ENCODE measurements at places on chromosomes 6 and 20.

- DNase-seq = no peak
Observed at GRCh38 chr20:34575756-34576155, 17.2 kb downstream of the MAP1LC3A start.

DNA sequence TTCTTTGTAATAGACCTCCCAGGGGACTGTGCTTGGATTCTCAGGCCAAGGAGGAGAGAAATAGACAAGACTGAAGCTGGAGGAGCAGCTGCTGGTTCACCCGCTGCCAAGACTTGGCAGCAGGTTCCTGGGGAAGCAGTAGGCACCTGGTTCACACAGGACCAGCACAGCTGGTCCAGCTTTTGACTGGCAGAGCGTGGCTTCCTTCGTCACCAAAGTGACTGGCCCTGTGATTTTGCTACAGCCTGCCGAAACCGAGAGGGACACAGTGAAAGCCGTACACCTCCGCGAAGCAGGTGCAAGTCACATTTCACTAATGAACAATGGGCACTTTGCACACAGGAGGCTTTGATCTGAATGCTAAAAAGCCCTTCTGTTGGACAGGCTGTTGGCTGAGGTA lies 199.0 kb downstream of the RNF144B start:
- DNase-seq = no peak

GRCh38 chr20:5871459-5872410 lies 78.6 kb downstream of the TRMT6 start:
- no peak for DNase-seq

GRCh38 chr6:159762681-159763293 lies 942 bp downstream of the ACAT2 start:
- peak; percentile 32 for DNase-seq

DNA sequence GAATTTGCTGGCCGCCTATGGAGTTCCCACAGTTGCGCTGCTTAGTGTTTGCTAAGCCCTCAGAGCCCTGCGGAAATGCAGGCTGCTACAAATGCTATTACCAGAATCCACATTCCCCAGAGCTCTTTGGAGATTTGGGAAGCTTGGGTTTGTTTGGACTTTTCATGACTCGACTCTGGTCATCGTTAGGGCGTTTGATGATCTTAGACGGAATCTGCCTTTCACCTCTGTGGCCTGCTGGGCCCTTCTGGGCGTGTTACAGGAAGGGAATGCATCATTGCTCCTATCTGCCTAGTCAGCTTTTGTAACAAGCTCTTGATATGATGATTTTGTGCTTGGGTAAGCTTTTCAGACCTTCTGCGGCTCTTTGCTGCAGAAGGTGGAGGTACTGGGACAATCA lies 50.8 kb downstream of the EYA2 start:
- no peak for DNase-seq

DNA sequence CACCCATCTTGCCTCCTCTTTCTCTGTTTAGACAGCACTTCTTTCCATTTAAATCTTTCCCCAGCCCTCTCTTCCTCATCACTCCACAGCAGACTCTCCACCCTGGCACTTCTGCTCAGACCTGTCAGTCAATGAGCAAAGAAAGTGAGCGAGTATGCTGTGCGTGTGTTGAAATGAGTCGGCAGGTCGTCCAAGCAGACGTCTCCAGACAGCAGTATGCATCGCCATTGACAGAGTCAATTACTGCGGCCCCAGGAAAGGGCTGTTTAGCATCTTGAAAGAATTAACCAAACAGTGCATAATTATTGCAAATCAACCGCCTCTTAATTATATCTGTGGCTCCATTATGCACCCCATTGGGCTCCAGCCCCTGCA lies 54.8 kb upstream of the KCNG1 start:
- DNase-seq = no peak

- DNase-seq = no peak
Observed at GRCh38 chr6:118467181-118467580, 80.9 kb upstream of the PLN start.

GRCh38 chr20:64160118-64160517 lies 4.1 kb upstream of the MYT1 start:
- DNase-seq = no peak

GRCh38 chr6:37741757-37742400 lies 44.2 kb upstream of the MDGA1 start:
- no peak for DNase-seq

GRCh38 chr6:46808806-46809205 lies 15.6 kb downstream of the MEP1A start:
- DNase-seq = no peak

DNA sequence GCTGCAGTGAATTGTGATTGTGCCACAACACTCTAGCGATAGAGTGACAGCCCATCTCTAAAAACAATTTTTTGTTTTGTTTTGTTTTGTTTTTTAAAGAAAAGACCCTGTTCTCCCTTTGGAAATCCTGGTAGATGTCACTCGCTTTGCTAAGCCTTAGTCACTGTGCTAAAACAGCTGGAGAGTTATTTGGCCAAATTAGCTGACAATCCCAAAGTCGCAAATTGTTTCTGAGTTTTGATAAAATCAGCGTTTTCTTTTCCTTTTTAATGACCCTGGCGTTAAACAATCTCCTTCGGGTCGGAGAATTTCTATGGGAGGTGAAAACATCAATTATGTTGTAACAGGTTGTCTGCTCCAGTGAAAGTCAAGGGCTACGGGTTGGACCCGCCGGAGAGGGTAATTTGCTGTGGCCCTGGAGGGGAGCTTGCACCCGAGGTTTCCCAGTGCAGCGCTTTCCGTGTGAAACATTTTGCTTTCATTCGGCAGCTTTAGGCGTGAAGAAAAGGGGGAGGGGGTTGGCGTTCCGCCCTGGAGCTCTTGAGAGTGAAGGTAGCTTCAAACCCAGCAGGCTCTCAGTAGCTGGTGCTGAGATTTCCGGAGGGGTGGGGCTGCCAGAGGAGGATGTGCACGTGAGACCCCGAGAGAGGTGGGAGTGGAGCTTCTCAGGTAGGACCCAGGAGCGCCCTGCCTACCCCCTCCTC lies 296.6 kb downstream of the PHACTR1 start:
- DNase-seq = no peak

GRCh38 chr6:46507426-46507825 lies 16.2 kb upstream of the RCAN2 start:
- DNase-seq = no peak

DNA sequence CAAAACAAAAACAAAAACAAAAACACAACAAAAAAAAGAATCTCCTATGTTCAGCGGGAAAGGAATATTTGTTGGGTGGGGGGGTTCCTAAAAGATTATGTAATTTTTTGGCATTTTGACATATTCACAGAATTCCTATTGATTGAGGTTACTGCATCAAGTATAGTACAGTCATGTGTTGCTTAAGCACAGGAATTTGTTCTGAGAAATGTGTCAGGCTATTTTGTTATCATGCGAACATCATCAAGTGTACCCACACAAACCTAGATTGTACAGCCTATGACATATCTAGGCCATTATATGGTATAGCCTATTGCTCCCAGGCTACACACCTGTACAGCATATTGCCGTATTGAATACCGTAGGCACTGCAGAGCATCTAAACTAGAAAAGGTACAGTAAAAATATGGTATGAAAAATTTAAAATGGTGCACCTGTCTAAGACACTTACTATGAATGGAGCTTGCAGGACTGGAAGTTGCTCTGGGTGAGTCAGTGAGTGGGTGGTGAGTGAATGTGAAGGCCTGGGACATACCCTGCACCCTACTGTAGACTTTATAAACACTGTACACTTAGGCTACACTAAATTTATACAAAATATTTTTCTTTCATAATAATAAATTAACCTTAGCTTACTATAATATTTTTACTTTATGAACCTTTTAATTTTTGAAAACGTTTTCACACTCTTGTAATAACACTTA lies 110.6 kb downstream of the CDKAL1 start:
- DNase-seq = no peak

DNA sequence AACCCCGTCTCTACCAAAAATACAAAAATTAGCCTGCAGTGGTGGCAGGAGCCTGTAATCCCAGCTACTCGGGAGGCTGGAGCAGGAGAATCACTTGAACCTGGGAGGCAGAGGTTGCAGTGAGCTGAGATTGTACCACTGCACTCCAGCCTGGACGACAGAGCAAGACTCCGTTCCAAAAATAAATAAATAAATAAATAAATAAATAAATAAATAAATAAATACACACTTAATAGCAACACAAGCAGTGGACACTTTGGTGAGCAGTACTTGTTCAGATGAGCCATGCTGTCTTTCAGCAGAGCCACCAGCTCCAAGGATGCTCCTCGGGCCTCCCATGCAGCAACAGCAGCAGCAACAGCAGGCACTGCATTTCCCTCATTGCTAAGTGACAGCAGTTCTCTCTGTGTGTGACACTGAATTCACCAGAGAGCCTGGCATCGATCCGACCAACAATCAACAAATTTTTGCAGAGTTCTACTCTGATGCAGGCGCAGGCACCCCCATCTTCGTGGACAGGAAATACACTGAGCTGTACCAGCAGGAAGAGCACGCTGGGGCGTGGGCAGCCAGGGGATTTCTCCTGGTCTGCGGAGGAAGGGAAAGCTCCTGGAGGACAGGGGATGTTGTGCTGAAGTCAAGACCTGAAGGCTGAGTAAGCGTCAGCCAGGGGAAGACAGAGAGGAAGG lies 54.0 kb upstream of the SNX9 start:
- DNase-seq = no peak

GRCh38 chr6:17392978-17393891 lies at the start of gene CAP2:
Gene CAP2, plus strand, starts transcription at chr6:17393595. Its CDS starts 27,961 bp downstream, at chr6:17421556.
- peak; percentile 24 for DNase-seq

DNA sequence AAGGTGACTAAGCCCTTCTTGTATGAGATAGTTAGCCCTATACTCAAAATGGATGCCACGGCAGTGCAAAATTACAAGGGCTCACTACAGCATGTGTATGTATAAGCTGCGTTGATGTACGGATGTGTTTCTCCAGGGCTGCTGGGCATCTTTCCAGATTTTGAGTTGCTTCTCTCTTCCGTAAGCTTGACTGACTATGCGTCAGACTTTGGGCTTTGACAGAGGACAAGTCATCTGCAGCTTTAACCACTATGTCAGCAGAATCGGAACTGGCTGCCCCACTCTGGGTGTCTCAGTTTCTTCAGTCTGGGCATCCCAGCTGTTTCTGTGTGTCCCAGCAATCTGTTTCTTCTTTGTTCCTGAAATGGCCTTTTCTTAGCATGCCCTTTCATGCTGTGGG lies 241.6 kb downstream of the BTBD3 start:
- no peak for DNase-seq

DNA sequence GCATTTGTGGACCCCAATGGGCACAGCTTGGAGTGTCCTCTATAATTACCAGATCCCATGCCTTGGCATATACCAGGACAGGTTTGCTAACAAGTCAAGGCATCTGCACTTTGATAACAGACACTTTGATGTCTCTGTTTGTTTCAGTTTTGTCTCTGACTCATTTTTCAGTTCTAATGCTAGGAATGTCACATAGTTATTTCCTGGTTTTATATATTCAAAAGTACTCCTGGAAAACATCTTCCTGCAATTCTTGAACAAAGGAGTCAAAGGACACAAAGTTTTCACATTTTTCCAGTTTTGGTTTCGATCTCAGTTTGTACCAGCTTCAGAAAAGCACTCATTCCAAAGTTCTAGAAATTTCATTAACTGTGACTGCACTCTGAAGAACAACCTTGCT lies 188.1 kb downstream of the FOXC1 start:
- no peak for DNase-seq

- peak; percentile 1 for DNase-seq
Observed at GRCh38 chr6:27452496-27452897, 20.4 kb downstream of the ZNF184 start.

DNA sequence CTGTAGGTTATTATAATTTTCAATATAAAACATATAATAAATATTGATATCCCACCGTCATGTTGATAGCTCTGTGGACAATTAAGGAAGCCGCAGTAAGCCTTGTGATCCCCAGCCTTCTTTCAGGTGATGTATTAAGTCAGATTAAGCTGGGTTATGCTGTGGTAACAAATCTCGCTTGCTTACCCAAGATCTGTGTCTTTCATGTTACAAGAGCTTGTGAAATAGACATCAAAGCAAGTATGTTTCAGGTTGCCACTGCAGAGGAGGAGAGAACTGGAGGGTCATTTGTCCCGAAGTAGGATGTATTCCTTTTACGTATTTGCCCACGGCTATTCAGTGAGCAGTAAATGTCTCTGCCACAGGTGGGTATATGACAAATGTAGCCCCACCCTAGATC lies 17.8 kb upstream of the BCKDHB start:
- DNase-seq = no peak

DNA sequence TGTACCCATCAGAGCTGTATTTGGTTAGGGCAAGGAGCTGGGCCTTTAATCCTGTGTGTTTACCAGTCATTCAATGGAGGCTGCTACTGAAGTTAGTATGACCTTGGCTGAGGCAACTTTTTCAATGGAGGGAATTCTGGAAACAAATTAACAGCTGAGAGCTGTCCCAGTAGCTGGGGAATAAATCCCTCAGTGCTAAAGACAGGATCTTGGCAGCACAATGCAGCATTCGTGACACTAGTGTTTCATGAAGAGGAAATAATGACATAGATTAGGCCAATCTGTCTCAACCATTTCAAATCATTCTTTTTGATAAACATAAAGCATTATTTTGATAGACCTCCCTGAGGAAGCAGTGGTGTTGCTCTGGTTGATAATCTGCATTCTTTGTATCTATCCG lies 42.9 kb downstream of the GRM1 start:
- DNase-seq = no peak

DNA sequence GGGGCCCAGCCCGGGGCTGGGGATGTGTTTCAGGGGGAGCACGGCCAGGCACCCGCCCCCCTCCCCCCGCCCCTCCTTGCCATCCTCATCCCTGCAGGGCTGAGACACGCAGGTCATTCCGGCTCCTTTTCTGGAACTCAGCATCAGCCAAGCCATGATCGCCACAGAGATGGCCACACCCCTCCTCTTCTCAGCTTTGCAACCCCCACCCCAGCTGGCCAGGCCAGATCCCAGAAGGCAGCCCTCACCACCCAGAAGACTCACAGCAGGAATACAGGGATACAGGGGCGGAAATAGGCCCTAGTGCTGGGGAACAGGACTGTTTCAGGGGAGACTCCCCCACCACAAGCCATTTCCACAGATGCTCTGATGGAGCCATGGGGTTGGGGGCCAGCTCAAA lies 33.5 kb downstream of the YTHDF1 start:
- DNase-seq = no peak

DNA sequence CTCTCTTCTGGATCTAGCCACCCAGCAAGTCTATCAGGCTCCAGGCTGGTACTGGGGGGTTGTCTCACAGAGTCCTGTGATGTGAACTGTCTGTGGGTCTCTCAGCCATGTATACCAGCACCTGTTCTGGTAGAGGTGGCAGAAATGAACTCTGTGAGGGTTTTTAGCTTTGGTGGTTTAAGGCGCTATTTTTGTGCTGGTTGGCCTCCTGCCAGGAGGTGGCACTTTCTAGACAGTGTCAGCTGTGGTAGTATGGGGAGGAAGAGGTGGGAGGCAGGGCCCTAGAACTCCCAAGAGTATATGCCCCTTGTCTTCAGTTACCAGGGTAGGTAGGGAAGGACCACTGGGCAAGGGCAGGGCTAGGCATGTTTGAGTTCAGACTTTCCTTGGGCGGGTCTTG lies 75.8 kb downstream of the SNAP91 start:
- DNase-seq = peak; percentile 14
